Activated CD4-positive, alpha-beta T cell treated with anti-CD3 and anti-CD28 coated beads, Interleukin-2, amount 10 ng/mL, durations not matched to agents 24 days and 14 days (primary cell): ENCODE measurements at places on chromosomes 3 and 15. TPM values are rescaled to one million over a fixed set of nuclear protein-coding genes. Genes with fewer than 3 reads are reported as not detected.

The WDR49 gene
- total RNA-seq: 0.09 and 0.12 TPM in 2 replicates

- no peak for DNase-seq
Measured at GRCh38 chr3:39115870-39116269, 8.4 kb downstream of the TTC21A start.

- DNase-seq: no peak
Measured at GRCh38 chr3:113268942-113269341, 57.6 kb downstream of the BOC start.

The GRK7 gene
- total RNA-seq: not detected in 2 replicates

DNA sequence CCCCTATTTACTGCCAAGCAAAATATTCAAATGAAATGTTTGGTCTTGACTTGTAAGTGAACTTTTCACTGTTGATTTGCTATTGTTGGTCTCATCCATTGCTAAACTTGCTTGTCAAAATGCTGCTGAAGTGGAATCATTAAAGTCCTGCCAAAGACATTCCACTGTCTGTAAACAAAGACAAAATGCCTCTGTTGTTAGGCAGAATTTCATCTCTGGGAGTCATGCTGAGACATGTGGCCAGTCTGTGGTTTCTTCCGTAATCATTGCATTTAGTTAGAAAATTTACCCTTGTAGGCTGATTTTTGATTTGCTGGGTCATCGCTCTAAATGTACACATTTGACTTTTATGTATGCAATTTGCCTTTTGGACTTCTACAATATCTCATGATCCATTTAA is 577.7 kb downstream of the MECOM start:
- DNase-seq: no peak

GRCh38 chr15:98737159-98737558 is 88.8 kb downstream of the IGF1R start:
- DNase-seq: no peak

The WDR72 gene
- not detected in 2 replicates for total RNA-seq

- no peak for DNase-seq
Measured at GRCh38 chr15:70014860-70015490, 82.7 kb downstream of the TLE3 start.

The ZNF860 gene
- 0.19 and 0.33 TPM in 2 replicates for total RNA-seq

GRCh38 chr3:134150476-134150875 is 100.2 kb downstream of the RYK start:
- no peak for DNase-seq
